ENCODE measurements at places on chromosomes 1 and 21. TPM values are rescaled to one million over a fixed set of nuclear protein-coding genes. Genes with fewer than 3 reads are reported as not detected.

TSNAX gene
- 24.4 TPM for total RNA-seq

C1orf141 gene
- not detected for total RNA-seq

MEAF6 gene
- 89.7 TPM for total RNA-seq

CR1 gene
- 15.9 TPM for total RNA-seq

AQP10 gene
- not detected for total RNA-seq

CHD1L gene
- 14.4 TPM for total RNA-seq

NBPF10 gene
- total RNA-seq = 2.6 TPM

COL11A1 gene
- not detected for total RNA-seq

PROK1 gene
- not detected for total RNA-seq

MRPS14 gene
- total RNA-seq = 27.5 TPM

OR2L13 gene
- total RNA-seq = not detected

GRCh38 chr1:175744833-175745232 lies 1.4 kb upstream of the TNR start:
- ATAC-seq = no peak

GRCh38 chr1:224673141-224673540 lies 57.0 kb downstream of the CNIH3 start:
- ATAC-seq = no peak

DNA sequence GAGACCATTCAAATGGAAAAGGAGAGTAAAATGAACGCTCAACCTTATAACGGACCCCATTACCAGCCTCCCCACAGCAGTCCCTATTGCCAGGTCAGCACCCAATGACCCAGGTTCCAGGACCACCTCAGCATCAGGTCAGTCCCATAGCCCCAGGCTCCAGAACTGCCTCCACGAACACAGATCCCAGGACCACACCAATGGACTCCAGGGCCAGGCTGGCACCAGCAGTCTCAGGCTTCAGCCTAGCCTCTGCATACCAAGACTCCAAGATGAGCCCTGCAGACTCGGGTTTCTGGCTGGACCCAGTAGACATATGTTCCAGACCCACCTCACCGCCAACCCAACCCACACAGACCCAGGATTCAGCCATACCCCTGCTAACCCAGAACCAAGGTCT lies 625.0 kb upstream of the RGS18 start:
- ATAC-seq = no peak

DNA sequence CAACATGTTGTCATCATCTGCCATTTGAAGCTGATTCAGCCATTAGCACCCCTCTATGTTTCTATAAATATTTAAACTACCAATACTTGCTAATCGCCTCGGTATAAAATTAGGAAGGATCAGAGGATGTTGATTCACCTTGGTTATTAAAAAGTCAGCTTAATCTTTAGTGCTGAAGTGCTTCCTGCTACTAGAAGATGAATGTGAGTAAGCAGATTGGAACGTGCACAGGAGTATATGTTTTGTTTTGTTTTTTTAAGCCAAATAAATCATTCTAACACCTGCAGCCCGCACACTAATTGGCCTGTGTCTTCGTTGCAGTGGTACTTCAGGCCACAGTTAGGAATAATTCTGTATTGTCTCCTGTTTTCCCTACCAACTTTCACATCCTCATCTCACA lies 485.7 kb downstream of the AJAP1 start:
- ATAC-seq = no peak

DNA sequence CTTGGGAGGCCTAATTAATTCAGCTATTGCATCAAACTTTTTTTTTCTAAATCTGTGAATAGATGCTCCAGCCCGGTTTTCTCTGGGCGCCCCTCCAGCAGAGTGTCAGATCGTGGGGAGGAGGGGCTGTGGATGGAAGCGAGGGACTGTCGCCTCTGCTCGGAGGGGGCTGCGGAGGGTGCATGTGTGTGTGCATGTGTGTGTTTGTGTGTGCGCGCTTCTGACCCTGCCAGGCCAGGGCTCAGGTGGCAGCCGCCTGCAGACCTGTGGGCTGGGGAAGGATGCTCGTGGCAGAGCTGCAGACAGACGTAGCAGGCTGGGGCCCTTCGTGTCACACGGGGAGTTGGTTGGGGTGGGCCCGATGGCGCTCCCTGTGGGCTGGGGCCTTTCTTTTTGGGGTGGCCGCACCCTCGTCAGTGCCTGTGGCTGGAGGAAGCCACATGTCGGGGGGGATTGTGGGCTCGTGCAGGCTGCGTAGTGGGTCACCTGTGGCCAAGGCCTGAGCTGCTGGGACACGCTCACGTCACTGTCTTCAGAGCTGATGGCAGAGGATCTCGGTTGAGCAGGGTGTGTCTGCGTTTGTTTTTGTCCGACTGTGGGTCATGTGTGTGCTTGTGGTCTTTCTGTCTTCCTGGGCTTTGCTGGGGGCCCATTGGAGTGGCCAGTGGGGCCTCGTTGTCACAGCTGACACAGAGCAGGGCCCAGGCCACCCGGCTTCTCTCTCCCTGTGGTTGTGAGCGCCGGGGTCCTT lies 2.8 kb downstream of the SKI start:
- ATAC-seq = no peak

GRCh38 chr1:181604482-181605249 lies 121.3 kb downstream of the CACNA1E start:
- no peak for ATAC-seq

- no peak for ATAC-seq
These were observed 45.8 kb downstream of the RPRD2 start for GRCh38 chr1:150409504-150410362.

- peak; percentile 64 for ATAC-seq
These were observed 19.7 kb upstream of the RBBP5 start for GRCh38 chr1:205141236-205142101.

- ATAC-seq = peak; percentile 95
These were observed 23.8 kb downstream of the IER5 start for GRCh38 chr1:181112071-181112929.

DNA sequence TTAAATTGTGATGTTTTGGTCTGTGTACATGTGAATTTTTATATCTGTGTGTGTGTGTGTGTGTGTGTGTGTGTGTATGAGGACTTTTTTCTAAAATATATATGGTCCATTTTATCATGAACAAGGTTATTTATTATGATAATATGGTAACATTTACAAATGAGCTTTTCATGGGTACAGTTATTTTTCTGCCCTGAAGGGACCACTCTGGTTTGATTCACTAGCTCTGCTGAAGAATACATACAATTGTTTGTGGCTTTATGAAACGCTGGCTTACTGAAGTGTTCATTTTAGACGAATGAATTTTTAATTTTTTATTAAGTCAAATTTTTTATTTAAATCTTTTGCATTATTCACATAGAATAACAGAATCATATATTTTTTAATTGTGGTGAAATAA lies 71.9 kb downstream of the SPATA46 start:
- no peak for ATAC-seq

GRCh38 chr1:114104949-114105348 lies 48.7 kb downstream of the SYT6 start:
- ATAC-seq = no peak

- no peak for ATAC-seq
These were observed 153.8 kb downstream of the PLPP3 start for GRCh38 chr1:56425494-56426037.

DNA sequence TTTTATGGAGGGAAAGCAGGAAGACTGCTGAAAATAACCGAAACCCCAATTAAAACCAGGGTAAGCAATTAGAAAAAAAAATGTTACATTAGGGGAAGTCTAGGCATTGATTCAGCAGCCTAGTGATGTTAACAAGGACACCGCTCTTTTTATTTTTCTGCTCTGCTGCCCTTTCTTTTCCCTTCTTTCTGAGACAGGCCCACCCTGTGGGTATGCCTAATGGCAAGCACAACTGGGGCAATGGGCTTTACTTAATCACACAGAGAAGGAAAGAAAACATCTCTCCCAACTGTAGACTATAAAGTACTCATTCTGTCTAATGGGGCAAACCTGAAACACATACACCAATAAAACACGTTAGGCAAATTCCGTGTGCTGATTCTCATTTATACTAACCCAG lies 69.6 kb downstream of the GBP6 start:
- ATAC-seq = no peak

- no peak for ATAC-seq
These were observed 33.2 kb upstream of the RUNX3 start for GRCh38 chr1:24963099-24963872.

- no peak for ATAC-seq
These were observed 41.8 kb downstream of the S100B start for GRCh38 chr21:46562964-46563607.

DNA sequence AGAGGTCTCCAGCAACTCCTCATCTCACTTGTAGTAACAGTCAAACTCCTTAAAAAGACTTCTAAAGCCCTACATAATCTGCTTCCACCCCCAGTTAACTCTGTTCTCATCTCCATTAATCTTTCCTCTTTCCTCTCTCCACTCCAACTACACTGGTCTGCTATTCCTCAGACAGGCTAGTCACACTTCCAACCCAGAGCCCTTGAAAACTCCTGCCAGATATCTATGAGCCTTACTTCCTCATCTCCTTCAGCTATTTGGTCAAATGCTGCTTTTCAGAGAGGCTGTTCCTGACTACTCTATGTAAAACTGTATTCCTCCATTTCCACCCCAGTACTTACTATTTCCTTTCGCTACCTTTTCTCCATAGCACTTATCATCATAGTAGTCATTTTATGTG lies 24.4 kb downstream of the PCP4L1 start:
- ATAC-seq = no peak

DNA sequence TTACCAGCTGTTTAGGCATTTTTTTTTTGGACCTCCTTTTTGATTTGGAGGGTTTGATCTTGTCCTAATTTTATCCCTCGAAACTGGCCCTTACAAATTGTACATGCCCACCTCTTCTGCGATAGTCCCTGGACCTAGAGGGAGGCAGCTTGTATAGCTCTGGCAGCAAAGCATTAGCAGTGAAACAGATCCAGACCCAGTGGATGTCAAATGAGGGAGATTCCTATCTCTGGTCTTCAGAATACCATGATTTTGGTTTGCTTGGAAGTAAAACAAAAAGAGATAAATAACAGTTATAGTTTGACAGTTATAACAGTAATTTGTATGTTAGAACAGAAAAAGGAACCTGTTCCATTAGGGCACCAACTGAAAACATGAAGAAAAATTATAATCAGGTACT lies 123.6 kb downstream of the MIS18A start:
- ATAC-seq = no peak

- ATAC-seq = no peak
These were observed 60.9 kb downstream of the S100B start for GRCh38 chr21:46544003-46544402.

GRCh38 chr1:62887799-62888507 lies 104.0 kb downstream of the ATG4C start:
- ATAC-seq = no peak

- no peak for ATAC-seq
These were observed 16.5 kb upstream of the ASAP3 start for GRCh38 chr1:23500466-23500865.

DNA sequence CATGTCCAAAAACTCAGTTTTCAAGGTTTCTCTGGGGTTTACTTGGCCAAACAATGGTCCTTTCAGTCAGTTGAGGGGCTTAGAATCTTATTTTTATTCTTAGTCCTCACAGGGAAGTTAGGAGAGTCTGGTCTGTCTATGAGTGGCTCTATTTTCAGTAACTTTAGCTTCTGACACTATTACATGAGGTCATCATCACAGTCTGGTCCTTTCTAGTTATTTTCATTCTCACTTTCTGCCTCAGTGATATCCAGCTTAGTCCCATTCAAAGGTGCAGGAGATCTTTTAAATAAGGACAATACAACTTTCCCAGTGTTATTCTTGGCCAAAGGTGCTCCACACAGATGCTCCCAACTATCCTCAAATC lies 30.0 kb upstream of the FGGY start:
- ATAC-seq = no peak

- no peak for ATAC-seq
These were observed 4.4 kb downstream of the ELOVL1 start for GRCh38 chr1:43363283-43363934.

DNA sequence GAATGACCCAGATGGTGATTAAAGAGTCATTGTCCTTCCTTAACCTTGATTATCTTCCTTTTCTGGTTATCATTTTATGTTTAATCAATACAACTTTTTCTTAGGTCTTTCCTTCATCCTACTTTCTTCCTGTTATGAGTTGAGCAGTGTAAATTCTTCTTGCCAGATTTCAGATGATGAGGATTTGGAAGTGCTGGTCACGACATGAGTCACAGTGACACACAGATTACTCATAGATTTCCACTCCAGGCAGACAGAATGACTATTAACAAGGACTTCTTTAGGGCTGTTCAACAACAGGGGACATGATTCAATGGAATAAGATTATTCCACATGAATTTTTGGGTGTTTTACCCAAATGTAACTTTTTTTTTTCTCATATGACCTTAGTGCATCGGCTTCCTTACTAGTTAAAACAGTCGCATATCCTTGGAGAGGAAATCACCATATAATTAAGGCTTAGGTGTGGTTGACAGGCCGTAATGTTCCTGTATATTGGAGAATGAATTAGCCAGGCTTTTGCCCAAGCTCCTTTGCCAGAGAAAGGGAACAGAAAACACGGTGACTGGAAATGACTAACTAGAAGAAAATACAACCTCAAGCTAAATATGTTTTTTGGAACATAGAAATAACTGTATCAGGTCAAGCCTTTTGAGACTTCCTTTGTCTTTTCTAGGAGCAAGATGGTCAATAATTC lies 44.2 kb downstream of the PRRX1 start:
- ATAC-seq = peak; percentile 90

GRCh38 chr1:11462224-11462923 lies 16.6 kb upstream of the DISP3 start:
- no peak for ATAC-seq
